GM13976 (cell line): ENCODE measurements at places on chromosomes 5 and 9.

DNA sequence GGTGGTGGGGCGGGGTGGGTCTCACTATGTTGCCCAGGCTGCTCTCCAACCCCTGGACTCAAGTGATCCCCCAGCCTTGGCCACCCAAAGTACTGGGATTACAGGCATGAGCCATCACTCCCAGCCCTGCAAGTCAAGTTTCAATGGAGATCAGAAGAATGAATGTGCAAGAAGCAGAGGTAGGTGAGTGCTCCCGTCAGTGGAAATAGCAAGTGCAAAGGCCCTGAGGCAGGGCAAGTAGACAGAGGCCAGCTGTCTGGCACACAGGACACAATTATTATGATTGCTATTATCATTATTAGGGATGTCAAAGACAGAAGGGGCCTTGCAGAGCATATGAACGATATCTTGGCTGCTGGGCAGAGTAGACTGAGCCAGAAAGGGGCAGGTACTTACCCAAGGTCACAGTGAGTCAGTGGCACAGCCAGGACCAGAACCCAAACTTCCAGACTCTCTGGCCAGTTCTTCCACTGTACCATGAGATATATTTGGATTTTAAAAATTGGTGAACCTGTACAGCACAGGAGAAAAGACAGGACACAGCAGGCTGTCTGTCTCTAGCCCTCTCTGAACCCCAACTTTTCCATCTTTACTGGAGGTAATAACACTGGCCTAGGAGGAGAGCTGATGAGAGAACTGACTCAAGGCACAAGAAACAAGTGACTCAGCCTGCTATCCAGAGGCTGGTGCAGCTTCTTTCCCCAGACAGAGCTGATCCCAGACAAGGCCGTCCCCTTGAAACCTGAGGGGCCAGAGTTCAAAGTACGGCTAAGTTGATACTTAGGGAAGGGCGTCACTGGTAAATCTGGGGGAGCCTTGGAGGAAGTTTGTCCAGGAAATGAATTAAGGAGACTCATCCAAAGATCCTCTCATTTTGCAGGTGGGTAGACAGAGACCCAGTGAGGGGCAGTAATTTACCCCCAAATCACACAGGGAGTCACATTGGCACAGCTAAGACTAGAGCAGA lies 1.4 kb downstream of the HDHD3 start:
- DNase-seq, result no peak

GRCh38 chr9:128438343-128439109 lies 17.3 kb upstream of the ODF2 start:
- DNase-seq, result peak; percentile 90

- no peak for DNase-seq
These were observed 4.6 kb downstream of the RALGPS1 start for GRCh38 chr9:126919193-126919592.

DNA sequence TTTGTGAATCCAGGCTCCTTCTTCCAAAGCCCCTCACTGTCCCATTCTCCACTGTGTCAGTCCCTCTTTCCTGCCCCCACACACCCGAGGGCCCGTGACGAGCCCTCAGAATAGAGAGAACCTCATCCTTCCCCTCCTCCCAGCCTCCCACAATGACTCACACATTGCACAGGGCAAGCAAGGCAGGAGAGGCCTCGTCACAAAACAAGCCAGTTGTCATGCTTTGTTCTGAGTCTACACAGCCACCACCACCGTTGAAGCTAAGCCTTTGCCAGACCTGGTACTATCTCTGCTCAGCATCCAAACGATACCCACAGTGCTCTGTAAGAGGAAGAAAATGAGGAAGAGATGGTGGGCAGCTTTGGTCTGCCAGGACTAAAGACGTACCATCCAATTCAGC lies 142.2 kb upstream of the ZNF366 start:
- DNase-seq, result no peak

- no peak for DNase-seq
These were observed 10.4 kb downstream of the NR6A1 start for GRCh38 chr9:124760719-124761118.

GRCh38 chr5:117833691-117834090 lies 1154.7 kb downstream of the DTWD2 start:
- no peak for DNase-seq

GRCh38 chr9:84141741-84142370 lies 161.3 kb downstream of the RMI1 start:
- DNase-seq, result no peak

GRCh38 chr5:172801179-172801671 lies 30.2 kb upstream of the DUSP1 start:
- no peak for DNase-seq

GRCh38 chr5:64184832-64185231 lies 19.2 kb downstream of the RNF180 start:
- DNase-seq, result no peak

DNA sequence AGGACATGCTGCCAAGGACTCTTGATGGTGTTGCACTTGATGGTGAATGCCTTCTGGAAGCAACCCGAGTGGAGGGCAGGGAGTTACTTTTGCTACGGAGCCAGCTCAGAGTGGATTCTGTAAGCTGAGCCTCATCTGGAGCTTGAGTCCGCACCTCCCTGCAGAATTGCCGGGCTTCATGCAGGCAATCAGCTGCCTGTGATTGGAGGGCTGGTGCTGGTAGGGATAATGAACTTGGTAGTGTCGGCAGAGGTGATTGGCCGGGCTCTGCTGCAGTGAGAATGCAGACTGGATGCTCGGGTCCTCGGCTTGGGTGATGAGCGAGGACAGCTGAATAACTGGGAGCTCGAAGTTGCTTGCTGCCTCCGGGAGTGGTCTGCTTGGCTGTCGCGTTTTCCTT lies 23.1 kb downstream of the SLC25A25 start:
- no peak for DNase-seq

- DNase-seq, result no peak
These were observed 206.5 kb downstream of the ARL15 start for GRCh38 chr5:54103871-54104270.

DNA sequence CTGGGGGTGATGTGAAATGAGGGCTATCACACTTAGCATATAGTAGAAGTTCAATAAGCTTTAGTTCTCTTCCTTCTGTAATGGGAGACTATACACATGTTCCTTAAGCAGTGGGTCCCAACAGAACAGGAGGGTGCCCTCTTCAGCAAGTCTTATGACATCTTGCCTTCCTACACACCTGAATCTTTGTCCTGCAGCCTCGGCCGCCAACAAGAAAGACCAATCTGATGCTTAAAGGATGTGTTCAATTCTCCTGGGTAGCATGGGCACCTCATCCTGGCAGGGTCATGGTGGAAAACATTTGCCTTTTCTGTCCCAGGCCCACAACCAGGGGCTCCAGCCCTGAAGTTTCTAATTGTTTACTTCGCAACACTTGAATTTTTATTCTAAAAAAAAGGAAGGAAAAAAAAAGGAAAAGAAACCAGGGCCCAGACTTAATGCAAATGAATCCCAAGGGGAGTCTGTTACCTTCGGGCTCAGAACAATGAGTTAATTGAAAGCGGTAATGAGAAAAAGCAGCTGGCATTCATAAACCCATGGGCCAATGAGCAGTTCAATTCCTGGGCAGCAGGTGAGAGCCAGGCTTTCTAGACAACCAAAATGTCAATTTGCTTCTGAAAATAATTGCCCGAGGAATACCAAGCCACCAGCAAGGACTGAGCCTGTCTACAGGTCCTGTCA lies 26.2 kb upstream of the SMAD5 start:
- DNase-seq, result no peak
